ENCODE measurements at places on chromosomes 16 and 17. TPM values are rescaled to one million over a fixed set of nuclear protein-coding genes. Genes with fewer than 3 reads are reported as not detected.
A peak's percentile ranks its signal among the peaks of the same experiment; 100 is the strongest.

CD300LB gene
- polyA plus RNA-seq, result 0.27 TPM

TAF15 gene
- 177 TPM for polyA plus RNA-seq

C16orf46 gene
- 0.93 TPM for polyA plus RNA-seq

FOXK2 gene
- 29.7 TPM for polyA plus RNA-seq

NOG gene
- polyA plus RNA-seq, result 3.0 TPM

DNA sequence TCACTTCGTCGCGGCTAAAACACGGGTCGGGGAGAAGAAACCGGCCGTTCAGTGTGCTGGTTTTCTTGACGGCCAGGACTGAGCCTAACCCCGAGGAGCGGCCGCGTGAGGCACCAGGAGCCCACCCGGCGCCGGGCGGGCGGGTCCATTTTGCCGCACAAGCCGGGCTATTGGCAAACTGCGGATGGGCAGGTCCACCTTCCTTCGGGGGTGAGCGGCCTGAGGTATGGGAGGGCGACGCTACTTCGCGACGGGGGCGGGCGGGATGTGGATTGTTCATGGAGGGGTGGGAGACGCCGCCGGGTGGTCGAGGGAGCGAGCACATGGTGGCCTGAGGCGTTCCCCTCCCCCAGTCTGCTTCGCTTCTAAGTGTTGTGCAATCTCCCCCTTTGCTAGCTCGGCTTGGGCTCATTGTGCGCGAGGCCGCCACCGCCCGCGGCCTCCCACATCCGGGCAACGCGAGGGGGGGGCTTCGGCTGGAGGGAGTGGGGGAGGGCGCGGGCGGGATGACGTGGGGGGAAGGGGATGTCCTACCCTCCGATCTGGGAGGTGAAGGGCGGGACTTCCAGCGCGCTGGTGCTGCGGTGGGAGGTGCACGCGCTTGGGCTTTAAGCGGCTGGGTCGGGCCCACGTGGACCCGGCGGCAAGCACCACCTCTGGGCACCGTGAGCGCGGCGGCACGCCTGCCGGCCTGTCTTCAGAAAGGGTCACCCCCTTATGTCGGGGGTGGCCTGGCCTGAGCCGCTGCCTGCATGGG lies 5.9 kb upstream of the CD68 start:
- DNase-seq, result peak; percentile 91

DNA sequence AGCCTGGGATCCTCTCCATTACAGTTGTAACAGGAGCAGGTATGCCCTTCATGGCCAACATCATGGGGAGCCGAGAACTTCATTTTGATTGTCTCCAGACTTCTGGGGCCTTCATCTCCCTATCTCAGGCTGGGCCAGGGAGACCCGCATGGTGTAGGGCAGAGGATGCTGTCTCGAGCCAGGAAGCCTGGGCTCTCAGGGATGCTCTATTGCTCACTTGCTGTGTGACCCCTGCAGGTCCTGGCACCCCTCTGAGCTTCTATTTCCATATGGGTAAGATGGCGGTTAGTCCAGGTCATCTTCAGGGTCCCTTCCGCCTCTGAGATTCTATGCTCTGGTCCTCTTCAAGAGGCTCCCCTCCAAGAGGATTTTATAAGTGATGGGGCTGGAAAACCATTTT lies 20.6 kb upstream of the RNF135 start:
- DNase-seq, result no peak

GRCh38 chr17:78789663-78790181 lies 7.6 kb upstream of the CYTH1 start:
- no peak for DNase-seq

GRCh38 chr16:49621241-49622083 lies 234.4 kb downstream of the ZNF423 start:
- DNase-seq, result no peak

DNA sequence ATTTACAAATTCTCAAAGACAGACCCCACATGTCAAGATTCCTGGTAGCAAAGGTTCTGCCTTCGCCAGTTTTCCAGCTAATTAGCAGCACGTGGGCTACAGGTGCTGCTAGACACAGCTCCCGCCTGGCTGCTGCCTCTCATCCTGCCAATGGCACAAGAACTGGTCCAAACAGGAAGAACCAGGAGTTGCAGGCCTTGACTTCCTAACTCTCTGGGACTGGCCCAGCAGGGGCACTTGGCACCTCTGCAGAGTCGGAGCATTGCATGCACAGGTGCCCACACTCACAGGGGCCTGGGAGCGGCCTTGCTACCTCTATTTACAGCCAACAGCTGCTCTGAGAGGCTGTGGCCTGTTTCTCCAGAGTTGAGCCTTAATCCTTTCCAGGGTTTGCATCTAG lies 39.6 kb downstream of the TK2 start:
- no peak for DNase-seq

GRCh38 chr17:29100296-29100695 lies 57.4 kb downstream of the PIPOX start:
- no peak for DNase-seq

DNA sequence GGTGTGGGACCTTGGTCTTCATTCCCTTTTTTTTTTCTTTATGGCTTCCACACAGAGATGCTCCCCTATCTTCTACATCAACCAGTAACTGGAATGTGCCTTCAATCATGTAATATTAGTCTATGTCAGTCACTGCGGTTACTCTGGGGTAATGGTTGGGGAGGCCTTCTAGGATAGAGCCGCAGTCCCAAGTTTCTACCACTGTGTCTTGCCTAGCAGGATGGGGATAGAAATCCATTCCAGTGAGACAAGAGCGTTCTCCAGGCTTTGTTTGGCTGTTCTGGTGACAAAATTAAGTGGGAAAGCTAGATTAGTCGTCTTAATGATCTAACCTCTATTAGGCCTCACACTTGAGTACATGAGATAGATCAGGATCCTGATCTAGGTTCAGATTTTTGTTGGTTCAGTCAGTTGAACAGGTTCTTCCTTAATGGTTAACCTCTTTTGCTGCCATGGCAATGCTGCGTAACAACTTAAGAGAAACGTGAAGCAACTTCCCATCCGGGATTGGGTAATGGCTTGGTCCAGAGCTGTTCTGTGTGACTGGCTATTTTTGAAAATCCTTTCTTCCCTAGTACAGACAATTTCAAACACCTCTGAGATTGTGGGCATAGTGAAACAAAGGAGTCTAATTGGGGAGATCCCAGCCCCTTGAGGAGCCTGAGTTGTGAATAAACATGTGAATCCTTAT lies 8.7 kb downstream of the MSL1 start:
- no peak for DNase-seq

DNA sequence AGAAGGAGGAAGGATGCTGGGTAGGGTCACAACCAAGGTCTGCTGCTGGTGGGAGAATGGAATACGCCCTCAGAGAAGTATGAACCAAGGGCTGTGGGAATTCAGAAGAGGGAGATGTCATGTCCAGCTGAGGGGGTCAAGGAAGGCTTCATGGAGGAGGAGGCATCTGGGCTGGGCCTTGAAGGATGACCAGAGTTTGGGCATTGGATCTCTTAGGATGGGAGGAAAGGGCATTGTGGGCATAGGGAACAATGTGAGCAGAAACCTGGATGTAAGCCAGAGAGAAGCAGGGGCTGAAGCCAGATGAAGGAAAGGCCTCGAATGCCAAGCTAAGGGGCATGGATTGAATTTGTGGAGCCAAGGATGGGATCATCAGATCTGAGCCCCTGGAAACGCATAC lies 49.2 kb upstream of the MAP3K14 start:
- no peak for DNase-seq
